ENCODE measurements at places on chromosomes 12 and 14. TPM values are rescaled to one million over a fixed set of nuclear protein-coding genes. Genes with fewer than 3 reads are reported as not detected.

Gene DLGAP5
- 35.9 TPM for total RNA-seq

Gene TROAP
- 51.8 TPM for total RNA-seq

- DNase-seq, result no peak
Observed at GRCh38 chr12:43883748-43884147, 47.9 kb downstream of the TMEM117 start.

GRCh38 chr12:91604897-91605296 lies 422.3 kb upstream of the DCN start:
- DNase-seq, result no peak

- DNase-seq, result no peak
Observed at GRCh38 chr14:50085570-50086320, 30.6 kb downstream of the VCPKMT start.

- no peak for DNase-seq
Observed at GRCh38 chr12:98581101-98581500, 12.4 kb upstream of the SLC25A3 start.

All from colonic mucosa (tissue), 4 donors.